Adrenal gland (tissue), 19 donors: ENCODE measurements at places on chromosomes 7 and 10. TPM values are rescaled to one million over a fixed set of nuclear protein-coding genes. Genes with fewer than 3 reads are reported as not detected.

- no peak for DNase-seq
Measured at GRCh38 chr7:28411876-28412662, at the start of gene CREB5. Gene CREB5 (plus strand): TSS chr7:28412518. CDS start chr7:28412915, 397 bp downstream.

DNA sequence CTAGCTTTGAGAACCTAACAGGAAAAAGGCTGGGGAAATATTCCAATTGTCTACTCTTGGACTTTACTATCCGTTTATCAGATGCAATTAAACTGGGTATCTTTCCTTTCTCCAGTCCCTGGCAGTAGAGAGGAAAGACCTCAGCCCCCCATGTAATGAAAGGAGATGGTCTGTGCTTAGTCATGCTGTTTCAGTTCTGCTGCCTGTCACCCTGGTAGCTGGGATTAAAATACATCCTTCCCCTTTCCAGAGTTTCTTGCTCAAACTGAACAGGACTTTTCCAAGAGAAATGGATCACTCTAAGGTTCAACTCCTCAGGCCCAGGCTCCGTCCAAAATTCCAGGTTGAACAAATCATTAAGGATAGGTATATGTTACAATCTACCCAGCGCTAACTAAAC lies 202.9 kb downstream of the PTEN start:
- no peak for DNase-seq

GRCh38 chr7:74149603-74150002 lies 24.6 kb upstream of the EIF4H start:
- DNase-seq = no peak

DNA sequence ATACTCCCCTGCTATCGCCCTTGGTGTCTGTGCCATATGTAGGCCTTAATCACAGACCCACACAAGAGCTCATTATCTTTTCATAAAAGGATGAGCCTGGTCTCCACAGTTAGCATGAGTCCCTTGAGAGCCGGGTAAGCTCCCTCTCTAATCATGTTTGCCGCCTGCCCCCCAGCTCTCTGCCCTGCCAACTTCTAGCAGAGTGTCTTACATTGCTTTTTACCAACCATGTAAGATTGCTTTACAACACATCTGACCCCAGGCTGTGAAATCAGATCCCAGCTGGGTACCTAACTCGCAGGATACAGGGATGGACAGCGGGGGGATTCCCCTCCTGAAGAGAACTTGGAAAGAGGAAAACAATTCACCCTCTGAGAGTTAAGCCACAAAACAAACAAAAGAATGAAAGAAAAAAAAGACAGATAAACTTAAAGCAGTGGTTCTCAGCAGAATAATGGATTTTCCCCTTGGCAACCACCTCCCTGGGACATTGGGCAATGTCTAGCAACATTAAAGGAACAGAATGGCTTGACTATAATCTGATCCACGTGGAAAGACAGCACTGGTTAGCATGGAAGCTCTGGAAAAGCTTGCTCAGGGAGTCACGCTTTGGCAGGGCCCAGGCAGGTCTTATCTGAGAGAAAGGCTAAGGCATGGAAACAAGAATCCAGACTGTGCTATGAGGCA lies 39.4 kb upstream of the ATOH7 start:
- DNase-seq = no peak

DNA sequence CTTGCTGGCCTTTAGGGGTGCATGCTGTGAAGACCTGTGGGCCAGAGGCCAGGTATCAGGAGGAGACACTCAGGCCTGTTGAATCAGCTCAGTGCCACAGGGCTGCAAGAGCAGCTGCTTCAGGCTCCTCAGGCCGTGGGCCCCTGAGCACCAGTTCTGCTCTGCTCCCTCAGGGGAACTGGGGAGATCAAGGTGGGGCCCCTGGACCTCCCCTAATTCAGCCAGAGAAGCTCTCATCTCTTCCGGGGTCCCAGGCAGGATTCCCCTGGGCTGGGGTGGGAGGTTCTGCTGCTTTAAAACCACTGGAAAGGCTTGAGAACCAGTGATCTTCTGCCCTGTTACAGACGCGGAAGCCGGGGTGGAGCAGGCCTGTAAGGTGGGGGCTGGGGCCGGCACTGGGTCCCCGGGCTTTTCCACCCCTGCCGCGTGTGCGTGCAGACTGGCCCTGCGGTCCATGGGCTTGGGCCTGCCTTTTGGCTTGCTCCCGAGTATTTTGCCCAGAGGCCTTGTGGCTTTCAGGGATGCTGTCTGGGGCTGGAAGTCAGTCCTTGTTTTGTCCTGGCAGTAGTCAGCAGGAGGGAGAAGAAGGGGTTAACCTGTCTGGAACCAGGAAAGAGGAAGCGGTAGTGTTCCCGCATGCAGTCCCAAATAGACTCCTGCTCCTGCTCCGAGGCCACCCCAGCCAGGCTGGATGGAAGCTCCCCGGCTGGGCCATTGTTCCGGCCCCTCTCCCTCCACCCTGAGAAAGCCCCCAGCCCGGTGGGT lies 74.3 kb downstream of the LHPP start:
- DNase-seq = no peak

GRCh38 chr7:90674625-90675024 lies 78.5 kb downstream of the CDK14 start:
- DNase-seq = no peak

GRCh38 chr7:39130857-39131526 lies 153.3 kb downstream of the POU6F2 start:
- DNase-seq = no peak

DNA sequence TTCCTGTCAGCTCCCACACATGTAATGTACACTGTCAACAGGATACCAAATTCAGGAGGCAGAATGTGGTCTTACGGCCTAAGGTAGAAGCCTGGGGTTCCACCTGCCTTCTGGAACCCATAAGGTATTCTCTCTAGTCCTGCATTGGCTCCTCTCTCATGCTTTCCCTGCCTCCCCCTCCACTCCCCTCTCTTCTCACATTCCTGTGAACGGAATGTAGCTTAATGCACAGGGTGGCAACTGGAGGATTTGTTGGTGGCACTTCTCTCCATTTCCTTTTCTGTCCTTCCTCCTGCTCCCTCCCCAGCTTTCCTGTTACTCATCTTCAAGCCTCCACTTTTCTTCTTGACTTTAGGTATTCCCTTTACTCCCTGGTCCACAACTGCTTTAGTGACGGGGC lies 11.5 kb upstream of the FLNC start:
- no peak for DNase-seq

GRCh38 chr7:155567646-155568332 lies 21.4 kb upstream of the CNPY1 start:
- no peak for DNase-seq

DNA sequence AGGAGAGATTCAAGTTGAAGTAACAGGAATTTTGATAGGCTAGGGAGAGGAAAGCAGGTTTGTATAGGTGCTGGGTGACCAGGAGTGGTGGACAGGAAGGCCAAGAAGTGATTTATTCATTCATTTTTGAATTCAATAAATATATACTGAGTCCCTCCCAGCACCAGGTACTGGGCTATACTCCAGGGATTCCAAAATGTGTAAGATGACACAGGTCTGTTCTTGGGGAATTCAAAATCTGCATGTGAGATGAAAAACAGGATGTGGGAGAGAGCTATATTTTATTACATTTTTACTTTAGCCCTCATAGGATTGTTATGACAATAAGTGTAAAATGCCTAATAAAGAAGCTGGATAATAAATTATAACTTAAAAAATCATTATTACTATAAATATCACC lies 134.9 kb downstream of the ANK3 start:
- DNase-seq = no peak

DNA sequence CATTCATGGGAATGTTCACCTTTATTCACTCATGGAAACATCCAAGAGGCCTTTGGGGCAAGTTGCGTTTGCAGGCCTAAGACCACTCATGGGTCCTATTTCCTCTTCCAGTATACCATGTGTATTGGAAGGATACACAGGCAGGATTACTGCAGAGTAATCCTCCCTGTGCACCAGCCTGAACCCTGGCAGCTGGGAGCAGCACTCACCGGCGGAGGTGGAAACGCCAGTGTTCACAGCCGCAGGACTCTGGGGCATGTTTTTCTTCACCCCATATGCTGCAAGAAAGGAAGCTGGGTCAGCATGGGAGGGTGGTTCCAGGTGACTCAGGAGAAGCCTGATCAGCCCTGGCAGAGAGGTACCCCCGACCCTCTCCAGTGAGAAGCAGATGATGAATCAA lies 24.5 kb downstream of the COL17A1 start:
- no peak for DNase-seq

DNA sequence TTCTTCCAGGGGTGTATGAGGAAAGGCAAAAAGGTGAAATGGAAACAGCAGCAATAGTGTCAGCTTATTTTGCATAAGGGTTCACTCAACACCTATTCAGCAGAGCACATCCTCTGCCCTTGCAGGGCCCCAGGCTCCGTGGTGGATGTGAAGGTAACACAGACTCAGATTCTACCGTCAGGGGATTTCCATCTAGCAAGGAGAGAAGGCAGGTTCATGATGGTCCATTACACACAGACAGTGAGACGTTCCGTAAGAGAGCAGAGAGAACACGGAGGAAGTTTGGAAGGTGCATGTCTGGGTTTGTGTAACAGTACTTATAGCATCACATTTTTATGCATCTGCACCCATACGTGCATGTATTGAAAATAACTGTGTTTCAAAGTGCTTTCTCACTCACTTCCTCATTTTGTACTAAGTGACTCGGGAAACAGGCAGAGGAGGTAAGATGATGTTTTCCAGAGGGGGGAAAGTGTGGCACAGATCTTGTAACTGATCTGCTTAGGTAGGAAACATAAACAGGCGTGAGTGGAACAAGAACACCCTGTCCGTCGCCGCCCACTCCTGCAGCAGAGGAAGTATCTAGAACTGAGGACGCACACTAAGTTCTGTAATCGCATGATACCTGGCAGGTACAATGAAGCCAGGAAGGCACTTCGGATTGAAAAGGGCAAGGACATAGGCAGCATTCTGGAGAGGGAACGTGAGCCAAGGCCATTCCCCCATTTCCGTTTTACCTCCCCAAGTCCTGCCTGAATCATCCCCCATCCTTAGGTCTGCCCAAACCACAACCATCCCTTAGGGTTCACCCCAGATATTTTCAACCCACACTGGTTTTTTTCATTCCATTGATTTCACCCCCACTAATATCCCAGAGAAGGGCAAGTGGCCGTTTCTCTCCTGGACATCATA lies 1.0 kb upstream of the ENO4 start:
- DNase-seq = no peak

- no peak for DNase-seq
Measured at GRCh38 chr7:39259391-39260003, 281.8 kb downstream of the POU6F2 start.

DNA sequence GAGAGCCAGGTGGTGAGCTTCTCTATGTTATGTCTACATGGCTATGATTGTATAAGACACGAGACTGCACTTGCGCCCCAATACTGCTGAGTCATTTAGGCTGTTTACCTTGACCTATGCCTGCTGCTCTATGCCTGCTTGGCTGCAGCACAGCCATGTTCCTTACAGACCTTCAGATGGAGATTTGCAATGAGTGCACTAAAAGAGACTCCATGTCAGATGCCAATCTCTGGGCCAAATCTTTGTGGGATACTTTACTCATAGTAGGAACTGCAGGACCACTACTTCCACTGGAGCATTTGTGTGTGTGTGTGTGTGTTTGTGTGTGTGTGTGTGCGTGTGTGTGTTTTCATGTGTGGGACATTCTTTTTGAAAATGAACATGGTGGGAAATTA lies 50.0 kb upstream of the KMT2E start:
- peak; percentile 54 for DNase-seq

- no peak for DNase-seq
Measured at GRCh38 chr7:132422502-132423111, 153.7 kb downstream of the PLXNA4 start.

DNA sequence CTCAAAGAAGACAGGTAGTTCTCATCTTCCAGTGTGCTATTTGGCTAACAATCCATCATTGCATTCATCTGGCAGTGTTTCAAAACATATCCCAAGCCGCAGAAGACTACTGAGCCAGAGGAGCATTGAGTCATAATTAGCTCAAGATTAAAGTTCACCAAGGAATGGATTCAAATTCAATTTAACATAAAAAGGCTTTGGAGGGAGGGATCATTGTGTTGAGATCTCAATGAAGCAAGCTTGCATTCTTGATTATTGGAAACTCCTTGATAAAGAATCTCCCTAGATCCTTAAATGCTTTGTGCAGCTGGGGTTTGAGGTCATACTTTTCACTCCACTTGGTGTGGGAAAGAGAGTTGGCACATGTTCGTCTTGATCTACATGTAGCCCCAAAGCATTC lies 142.8 kb upstream of the SEMA3A start:
- DNase-seq = no peak

DNA sequence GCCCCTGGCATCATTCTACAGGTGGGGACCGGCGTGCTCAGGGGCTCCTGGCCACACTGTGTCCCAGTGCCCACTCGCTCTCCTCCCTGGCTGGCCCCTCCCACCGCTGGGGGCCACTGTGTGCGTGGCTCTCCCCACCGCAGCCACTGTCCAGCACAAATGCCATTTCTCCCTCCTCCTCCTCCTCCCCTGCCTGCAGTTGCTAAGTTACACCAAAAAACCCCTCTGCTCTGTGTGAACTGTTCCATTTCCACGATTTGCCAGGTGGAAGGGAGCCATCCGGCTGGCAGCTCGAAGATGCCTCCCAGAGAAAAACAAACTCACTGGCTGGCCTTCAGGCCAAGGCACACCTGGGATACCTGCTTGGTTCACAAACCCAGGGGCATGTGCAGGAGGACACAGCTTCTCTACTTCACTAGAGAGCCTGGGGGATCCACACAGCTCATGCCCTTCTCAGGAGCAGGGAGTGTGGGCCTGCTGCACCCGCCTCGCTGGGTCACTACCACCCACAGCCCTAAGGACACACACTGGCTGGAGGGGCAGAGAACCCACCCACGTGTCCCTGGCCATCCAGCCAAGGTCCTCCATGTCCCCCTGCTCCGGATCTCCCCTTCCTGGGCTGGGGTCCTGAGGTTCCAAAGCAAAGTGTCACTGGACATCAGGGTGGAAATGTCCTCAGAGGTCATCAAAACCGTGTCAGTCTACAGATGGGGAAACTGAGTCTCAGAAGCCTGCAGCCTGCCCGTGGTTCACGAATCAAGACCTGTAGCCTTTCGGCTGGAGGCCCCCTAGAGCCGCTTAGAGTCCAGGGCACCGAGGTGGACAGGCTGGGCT lies 1.7 kb downstream of the RASGEF1A start:
- DNase-seq = no peak

DNA sequence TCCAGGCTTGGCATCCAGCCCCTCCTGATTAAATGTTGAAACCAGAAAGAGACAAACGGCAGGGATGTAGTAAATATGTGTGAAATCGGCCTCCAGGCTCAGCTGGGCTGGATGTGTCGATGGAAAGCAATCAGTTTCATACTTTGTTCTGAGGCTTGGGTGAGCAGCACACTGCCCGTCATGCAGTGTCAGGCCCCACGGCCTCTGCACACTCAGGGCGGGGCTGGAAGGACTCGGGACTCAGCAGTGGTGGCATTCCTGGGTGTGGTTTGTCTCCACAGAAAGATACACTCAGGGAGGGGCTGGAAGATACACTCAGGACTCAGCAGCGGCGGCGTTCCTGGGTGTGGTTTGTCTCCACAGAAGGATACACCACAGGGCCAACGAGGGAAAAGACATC lies 22.0 kb downstream of the ADGRA1 start:
- DNase-seq = no peak

GRCh38 chr10:25966844-25967243 lies 32.8 kb downstream of the MYO3A start:
- no peak for DNase-seq

- DNase-seq = no peak
Measured at GRCh38 chr7:28136885-28137284, 43.7 kb downstream of the JAZF1 start.

Gene GPR26
- not detected for total RNA-seq

Gene SPDYE2
- total RNA-seq = not detected

Gene PNLIPRP2
- 0.84 TPM for total RNA-seq

Gene IDI2
- total RNA-seq = not detected

Gene NKX6-2
- not detected for total RNA-seq

Gene C10orf143
- total RNA-seq = 0.85 TPM

Gene ABLIM1
- total RNA-seq = 233 TPM

Gene AZGP1
- total RNA-seq = 2.2 TPM

Gene TEX36
- not detected for total RNA-seq

Gene MBL2
- 3.7 TPM for total RNA-seq
